ENCODE measurements at places on chromosomes 3 and 15.

- DNase-seq = no peak
These were observed 2.2 kb upstream of the IGDCC3 start for GRCh38 chr15:65379986-65380385.

- DNase-seq = no peak
These were observed 523.2 kb downstream of the OTOL1 start for GRCh38 chr3:162019817-162020216.

- no peak for DNase-seq
These were observed 7.0 kb upstream of the CTSH start for GRCh38 chr15:78951841-78952238.

GRCh38 chr3:74631351-74632140 is 17.1 kb upstream of the CNTN3 start:
- no peak for DNase-seq

GRCh38 chr3:131549340-131549739 is 46.6 kb upstream of the MRPL3 start:
- DNase-seq = no peak

GRCh38 chr3:68819361-68819760 is 113.0 kb downstream of the TAFA4 start:
- DNase-seq = no peak

- no peak for DNase-seq
These were observed 451.1 kb upstream of the KCNMB2 start for GRCh38 chr3:178084938-178085816.

- DNase-seq = no peak
These were observed 49.2 kb downstream of the LDHAL6B start for GRCh38 chr15:59255680-59256336.

GRCh38 chr3:19967812-19968211 is 20.9 kb downstream of the RAB5A start:
- DNase-seq = no peak

- DNase-seq = no peak
These were observed 1.4 kb downstream of the MAPK6 start for GRCh38 chr15:52020221-52021085.

GRCh38 chr15:77825546-77825945 is 192.8 kb upstream of the LINGO1 start:
- no peak for DNase-seq

DNA sequence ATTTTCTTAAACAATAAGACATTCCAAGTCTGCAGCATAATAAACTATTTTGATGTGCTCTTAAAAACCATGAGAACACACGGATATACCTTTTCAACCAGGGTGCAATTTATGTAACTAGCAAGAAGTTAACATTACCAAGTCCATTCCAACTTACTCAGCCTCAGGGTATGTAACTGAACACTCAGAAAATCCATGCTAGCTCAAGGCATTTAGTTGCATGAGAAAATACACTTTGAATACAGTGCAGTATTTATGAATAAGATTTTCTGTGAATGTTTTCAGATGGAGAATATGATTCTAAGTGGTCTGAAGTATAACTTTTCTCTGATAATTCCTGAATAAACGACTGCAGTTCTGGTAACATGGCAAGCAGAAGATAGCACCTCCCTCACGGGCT is 124.3 kb downstream of the SNRK start:
- DNase-seq = no peak

- no peak for DNase-seq
These were observed 242.8 kb upstream of the UBE2E2 start for GRCh38 chr3:22960105-22960984.

GRCh38 chr3:23648326-23648995 is 157.3 kb upstream of the UBE2E1 start:
- DNase-seq = no peak

DNA sequence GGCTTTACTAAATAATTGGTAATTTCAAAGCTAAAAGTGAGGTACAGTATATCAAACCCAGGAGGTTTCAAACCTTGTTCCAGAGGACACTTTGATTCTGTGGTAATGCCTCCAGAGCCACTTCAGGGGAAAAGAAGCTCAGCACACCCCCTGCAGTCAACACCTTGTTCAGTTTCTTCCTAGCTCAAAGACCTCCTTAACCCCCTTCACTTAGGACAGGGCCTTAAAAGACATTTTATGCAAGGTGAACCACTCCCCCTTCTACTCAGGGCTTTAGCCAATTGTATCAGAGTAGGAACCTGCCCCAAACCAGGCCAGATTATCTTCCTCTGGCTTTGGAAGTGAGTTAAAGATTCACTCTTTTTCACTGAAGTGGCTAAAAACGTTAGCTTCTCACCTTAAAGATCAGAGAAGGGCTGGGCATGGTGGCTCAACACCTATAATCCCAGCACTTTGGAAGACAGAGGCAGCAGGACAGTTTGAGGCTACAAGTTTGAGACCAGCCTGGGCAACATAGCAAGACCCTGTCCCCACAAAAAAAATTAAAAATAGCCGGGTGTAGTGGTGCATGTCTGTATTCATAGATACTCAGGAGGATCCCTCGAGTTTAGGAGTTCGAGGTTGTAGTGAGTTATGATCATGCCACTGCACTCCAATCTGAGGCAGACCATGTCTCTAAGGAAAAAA is 3.4 kb downstream of the DENND6A start:
- DNase-seq = no peak

DNA sequence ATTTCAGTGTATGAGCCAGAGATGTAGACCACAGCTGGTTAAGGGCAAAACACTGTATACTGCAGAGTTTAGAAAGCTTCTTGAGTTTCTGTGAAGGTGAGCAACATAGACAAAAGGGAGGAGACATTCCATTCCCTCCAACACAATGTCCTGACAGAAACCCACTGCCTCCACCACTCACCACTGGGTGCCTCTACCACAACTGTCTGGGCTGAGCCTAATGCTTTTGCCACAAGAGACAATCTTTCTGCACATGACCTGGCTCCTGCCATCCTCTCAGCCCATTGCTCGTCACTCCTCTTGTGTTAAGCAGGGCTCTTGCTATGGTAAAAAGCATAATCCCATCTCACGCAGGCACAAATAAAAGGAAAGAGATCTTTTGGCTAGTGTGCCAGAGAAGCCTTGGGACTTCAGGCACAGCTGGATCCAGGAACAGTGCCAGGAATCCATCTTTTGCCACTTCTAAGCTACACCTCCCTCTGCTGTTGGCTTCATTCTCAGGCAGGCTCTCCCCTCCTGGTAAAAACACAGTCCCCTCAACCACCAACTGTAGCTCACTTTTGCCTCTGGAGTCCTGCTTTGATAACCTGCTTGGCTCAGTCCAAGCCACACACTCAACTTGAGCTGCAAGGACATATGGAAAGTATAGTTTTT is 140.6 kb upstream of the PRR20G start:
- DNase-seq = no peak

DNA sequence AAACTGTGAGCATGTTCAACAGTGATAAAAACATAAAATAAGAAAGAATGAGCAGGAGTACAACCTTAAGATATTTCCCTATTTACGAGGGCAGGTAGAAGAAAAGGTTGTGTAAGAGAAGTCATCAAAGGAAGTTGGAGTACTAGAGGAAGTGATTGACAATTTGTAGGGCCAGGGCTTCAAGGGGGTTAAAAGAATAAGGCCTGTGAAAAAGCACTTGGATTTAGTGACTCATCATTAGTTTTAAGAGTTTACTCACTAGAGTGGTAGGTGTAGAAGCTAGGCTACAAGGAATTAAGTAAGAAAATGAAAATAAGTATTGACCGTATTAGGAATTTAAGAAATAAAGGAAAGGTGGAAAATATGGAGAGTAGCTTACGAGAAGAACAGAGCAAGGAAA is 23.6 kb downstream of the KCNMB3 start:
- DNase-seq = no peak

- DNase-seq = no peak
These were observed 156.9 kb downstream of the ATP8B4 start for GRCh38 chr15:49962044-49962602.

DNA sequence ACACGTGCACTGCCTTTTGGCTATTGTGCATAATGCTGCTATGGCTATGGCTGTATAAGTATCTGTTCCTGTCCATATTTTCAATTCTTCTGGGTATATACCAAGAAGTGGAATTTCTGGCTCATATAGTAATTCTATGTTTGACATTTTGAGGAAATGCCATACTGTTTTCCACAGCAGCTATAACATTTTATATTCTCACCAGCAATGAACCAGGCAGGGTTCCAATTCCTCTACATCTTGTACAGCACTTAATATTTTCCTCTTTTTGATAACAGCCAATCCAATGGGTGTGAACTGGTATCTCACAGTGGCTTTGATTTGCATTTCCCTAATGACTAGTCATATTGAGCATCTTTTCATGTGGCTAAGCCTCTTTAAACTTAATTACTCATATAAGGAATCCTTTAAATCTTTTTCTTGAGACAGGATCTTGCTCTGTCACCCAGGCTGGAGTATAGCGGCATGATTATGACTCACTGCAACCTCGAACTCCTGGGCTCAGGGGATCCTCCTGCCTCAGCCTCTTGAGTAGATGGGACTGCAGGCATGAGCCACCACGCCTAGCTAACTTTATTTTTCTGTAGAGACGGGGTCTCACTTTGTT is 38.1 kb upstream of the IGDCC4 start:
- DNase-seq = no peak

DNA sequence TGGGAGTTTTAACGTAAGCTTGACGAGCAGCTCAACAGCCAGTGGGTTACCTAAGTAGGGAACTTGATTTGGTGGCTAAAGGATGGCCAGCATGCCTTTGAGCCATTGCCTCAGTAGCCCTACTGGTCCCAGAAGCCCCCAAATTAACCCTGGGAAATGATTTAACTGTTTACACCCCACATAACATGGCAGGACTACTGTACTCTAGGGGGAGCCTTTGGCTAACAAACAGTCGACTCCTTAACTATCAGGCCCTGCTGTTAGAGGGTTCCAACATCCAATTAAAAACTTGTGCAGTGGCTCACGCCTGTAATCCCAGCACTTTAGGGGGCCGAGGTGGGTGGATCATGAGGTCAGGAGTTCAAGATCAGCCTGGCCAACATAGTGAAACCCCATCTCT is 9.4 kb upstream of the SMCO1 start:
- no peak for DNase-seq

DNA sequence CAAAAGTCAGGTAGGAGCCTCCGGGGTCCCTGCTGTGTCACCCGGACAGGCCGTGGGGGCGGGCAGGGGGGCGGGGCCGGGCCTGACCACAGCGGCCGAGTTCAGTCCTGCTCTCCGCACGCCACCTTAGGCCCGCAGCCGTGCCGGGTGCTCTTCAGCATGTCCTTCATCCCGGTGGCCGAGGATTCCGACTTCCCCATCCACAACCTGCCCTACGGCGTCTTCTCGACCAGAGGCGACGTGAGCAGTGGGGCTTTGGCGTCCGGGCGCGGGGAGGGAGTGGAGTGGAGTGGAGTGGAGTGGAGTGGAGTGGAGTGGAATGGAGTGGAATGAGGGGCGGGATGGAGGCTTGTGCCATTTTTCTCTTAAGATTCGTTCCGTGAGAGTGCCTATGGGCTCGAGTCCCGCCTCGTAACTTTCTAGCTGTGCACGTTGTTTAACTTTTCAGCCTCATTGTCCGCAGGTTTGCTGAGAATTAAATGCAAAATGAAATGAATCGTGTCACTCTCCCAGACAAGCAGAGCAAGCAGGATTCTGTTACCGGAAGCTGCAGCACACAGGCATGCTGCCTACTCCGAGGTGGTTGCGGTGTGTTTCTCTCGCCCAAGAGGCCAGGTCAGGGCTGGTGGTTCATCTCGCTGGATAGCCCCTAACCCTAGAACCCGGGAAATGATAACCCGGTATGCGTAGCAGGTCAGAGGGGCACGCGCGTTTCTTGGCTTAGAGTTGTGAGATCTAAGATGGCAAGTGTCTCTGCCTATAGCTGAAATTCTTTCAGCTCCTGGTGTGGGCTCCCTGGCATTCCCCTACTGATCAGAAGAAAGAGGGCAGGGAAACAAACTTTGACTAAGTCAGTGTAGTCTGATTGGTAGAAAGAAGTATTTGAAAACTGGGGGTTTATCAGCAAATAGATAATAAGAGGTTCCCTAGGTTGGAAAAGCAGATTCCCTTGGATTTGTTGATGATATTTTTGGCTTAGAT is at the start of gene FAH:
Gene FAH, plus strand, starts transcription at position 104 of the 981 bp plus-strand sequence. Its CDS starts 56 bp downstream, at position 160.
- DNase-seq = no peak

GRCh38 chr3:184761075-184761841 is 49.4 kb upstream of the MAGEF1 start:
- no peak for DNase-seq

GRCh38 chr3:24374801-24375200 is 119.8 kb downstream of the THRB start:
- DNase-seq = no peak
